ENCODE measurements at places on chromosomes 7 and 10.

GRCh38 chr7:155802906-155803417 lies 9.3 kb downstream of the SHH start:
- no peak for DNase-seq

DNA sequence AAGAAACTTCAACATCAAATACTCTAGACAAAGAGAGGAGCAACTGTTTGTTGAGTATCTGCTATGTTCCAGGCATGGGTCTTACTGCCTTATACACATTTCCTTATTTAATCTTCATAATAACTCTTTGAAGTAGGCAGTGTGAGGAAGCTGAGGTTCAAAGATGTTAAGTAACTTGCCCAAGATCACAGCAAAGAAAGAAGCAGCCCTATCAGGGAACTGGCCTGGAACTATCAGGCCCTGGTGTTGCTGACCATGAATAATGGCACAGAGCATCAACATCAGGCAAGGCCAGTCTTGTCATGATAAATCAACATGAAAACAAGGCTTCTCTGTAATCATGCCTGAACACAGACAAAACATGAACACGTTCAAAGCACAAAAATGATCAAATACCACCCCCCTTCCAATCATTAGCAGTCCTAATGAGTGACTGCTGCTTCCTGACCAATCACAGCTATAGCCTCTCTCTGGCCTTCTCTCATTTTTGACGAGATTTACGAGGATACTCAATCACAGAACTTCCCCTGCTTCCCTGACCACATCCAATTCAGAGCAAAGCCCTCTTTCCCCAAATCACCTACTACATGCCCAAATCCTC lies 2.3 kb downstream of the GSDME start:
- no peak for DNase-seq

DNA sequence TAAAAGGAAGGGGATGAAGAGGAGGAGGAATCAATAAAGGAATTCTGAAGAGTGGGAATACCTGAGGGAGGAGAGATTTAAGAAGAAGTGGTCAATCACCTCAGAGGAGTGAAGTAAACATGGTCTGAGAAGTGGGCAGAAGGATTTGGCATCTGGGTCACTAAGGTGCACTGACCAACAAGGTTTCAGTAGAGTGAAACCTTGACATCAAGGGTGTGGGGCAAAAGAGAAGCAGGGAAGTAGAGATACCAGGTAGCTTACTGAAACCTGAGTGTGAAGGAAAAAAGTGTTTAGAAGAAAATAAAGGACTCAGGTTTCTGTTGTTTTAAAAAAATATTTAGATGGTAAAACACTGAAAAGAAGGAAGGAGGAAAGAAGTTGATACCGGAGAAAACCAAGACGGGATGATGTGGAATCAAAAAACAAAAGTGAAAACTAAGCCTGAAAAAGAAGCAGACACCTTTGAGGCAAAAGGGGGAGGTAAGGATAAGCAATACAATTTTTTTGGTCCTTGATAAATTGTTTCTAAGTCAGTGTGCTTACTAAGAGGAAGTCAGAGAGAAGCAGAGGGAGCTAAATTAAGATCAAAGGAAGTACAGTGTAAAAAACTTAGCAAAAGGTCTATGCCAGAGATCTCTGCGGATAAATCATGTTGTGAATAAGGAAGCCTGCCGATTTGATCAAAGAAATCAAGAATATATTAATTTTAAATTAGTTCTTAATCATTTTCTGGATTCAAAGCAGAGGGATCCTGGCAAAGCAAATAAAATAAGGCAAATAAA lies 137.2 kb upstream of the GPR22 start:
- DNase-seq, result peak; percentile 4

DNA sequence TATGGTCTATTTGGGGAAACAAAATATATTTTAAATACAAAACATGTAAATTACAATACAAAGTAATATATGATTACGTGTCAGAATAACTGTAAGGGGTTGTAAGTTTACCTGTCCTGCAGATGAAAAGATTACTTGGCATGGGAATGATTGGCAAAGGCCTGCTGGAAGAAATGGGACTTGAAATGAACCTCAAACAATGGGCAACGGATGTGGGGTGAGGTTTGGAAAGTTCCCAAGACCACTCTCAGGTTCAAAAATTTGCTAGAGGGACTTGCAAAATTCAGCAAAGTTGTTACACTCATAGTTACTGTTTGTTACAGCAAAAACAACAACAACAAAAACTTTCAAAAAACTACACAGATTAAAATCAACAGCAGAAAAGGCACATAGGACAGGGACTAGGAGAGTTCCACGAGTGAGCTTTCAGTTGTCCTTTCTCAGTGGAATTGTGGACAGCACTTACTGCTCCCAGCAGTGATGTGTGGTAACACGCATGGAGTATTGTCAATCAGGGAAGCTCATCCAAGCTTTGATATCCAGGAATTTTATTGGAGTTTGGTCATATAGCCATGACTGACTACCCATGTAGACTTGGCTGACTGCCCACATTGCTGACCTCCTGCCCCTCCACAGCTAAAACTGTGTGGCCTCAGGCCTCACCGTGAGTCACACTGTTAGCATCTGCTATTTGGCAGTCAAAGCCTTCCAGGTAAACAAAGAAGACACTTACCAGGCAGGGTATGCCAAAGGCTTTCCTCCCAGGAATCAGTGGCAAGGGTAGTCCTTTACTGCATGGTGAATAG lies 43.8 kb downstream of the EXOC6 start:
- DNase-seq, result no peak

DNA sequence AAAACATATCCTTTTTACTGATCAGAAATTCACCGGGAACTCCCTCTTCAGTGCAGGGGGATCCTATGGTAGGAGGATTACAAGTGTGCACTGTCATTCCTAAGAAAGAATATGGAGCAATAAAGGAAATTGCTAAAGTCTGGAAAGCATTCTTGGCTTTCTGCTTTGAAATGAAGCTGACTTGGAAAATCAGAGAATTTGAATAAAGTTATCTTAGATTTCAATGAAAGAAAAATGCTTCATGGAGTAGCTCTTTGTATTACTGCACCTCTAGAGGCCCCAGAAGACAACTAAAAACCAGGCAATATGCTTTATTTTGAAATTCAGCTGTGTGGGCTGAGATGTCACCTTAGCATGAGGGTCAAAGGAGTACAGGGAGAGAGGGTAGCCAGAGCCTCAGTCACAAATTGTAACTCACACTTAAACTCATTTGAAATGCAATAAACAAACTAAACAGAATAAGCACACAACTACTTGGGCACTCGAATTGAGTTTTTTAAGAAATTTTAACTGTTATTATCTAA lies 102.5 kb downstream of the IMMP2L start:
- no peak for DNase-seq
